ENCODE measurements at places on chromosomes 2 and 18.

- DNase-seq = no peak
These were observed 79.6 kb upstream of the SPOPL start for GRCh38 chr2:138421971-138422335.

DNA sequence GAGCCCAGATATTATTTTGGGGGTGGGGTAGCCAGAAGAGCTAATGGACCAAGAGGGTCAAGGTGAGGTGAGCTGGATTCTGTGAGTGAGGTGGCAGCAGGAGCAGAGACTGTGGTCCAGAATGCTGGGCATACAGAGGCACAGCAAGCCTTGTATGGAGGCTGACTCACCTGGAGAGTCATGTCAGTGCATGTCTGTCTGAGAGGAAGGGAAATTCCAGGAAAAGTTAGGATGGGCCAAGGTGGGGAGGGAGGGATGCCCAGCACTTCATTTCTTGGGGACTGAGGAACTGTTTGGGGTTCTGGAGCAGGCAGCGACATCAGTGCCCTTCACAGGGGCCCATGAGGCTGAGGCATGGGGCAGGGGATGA, 21.1 kb downstream of the PER2 start:
- no peak for DNase-seq

GRCh38 chr2:201959626-201960025, 74.0 kb upstream of the FZD7 start:
- no peak for DNase-seq

GRCh38 chr2:152480821-152481399, 145.9 kb downstream of the FMNL2 start:
- DNase-seq = no peak

- no peak for DNase-seq
These were observed 77.0 kb upstream of the TACR1 start for GRCh38 chr2:75276093-75277029.

GRCh38 chr2:226352941-226353560, 446.6 kb downstream of the IRS1 start:
- DNase-seq = peak; percentile 22

GRCh38 chr2:176162911-176163671, 6.0 kb downstream of the HOXD3 start:
- DNase-seq = no peak

GRCh38 chr2:45433363-45433762, 177.7 kb downstream of the SRBD1 start:
- no peak for DNase-seq

- no peak for DNase-seq
These were observed 36.8 kb downstream of the CPS1 start for GRCh38 chr2:210593166-210593565.

DNA sequence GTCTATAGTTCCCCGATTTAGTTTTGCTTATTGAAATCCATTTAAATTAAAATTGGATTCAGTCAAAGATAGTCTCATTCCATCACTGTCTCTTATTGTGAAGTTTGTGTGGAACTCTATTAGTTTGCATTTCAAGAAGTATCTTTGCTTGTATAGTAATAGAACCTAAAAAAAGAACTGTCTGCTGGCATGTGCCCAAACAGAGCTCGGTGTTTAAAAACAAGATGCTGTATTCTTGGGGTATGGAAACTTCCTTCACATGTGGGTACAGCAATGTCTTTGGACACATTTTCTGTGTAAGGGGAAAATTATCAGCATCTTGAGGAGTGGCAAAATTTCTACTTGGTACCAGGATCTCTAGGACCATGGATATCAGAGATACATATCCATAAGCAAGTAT, 292.6 kb downstream of the PLCL1 start:
- no peak for DNase-seq

Measured in NCI-H1436 treated with DMSO at 0.1 percent for 48 hours (cell line).